Left renal cortex interstitium (tissue), 4 donors: ENCODE measurements at places on chromosomes 4 and X. TPM values are rescaled to one million over a fixed set of nuclear protein-coding genes. Genes with fewer than 3 reads are reported as not detected.

The PLS3 gene
- 263 TPM for polyA plus RNA-seq

The C4orf36 gene
- 1.8 TPM for polyA plus RNA-seq

The FHIP1A gene
- polyA plus RNA-seq, result 5.3 TPM

The PASD1 gene
- polyA plus RNA-seq, result not detected

The TENM3 gene
- polyA plus RNA-seq, result 14.6 TPM

The TMEM144 gene
- polyA plus RNA-seq, result 5.9 TPM

The BBS12 gene
- polyA plus RNA-seq, result 12.5 TPM

The TENT5D gene
- polyA plus RNA-seq, result 0.05 TPM

The SCARB2 gene
- polyA plus RNA-seq, result 141 TPM

The DCLK2 gene
- polyA plus RNA-seq, result 11.9 TPM

The GYG2 gene
- polyA plus RNA-seq, result 16.2 TPM

The CENPVL2 gene
- polyA plus RNA-seq, result 0.30 TPM

The HDAC8 gene
- 30.4 TPM for polyA plus RNA-seq

The VCX3B gene
- not detected for polyA plus RNA-seq

The KDR gene
- polyA plus RNA-seq, result 51.5 TPM

The MAGED4B gene
- polyA plus RNA-seq, result 87.5 TPM

The PUDP gene
- 21.8 TPM for polyA plus RNA-seq

The MTMR8 gene
- polyA plus RNA-seq, result 1.7 TPM

The FRMD7 gene
- 1.3 TPM for polyA plus RNA-seq

The GYPE gene
- 1.6 TPM for polyA plus RNA-seq

The C4orf51 gene
- polyA plus RNA-seq, result not detected

The ADAM29 gene
- 0.06 TPM for polyA plus RNA-seq

The CPLX1 gene
- polyA plus RNA-seq, result 2.2 TPM

The GRPR gene
- 0.30 TPM for polyA plus RNA-seq

The GPR143 gene
- 11.9 TPM for polyA plus RNA-seq

The RTL9 gene
- 0.30 TPM for polyA plus RNA-seq

The CCDC110 gene
- 3.8 TPM for polyA plus RNA-seq

The RASGEF1B gene
- polyA plus RNA-seq, result 12.7 TPM

The TAF1 gene
- 45.4 TPM for polyA plus RNA-seq

The DUSP21 gene
- not detected for polyA plus RNA-seq

The SORCS2 gene
- 3.7 TPM for polyA plus RNA-seq

The HSPA4L gene
- 7.4 TPM for polyA plus RNA-seq

The CFP gene
- polyA plus RNA-seq, result 1.6 TPM

The FABP2 gene
- 1.3 TPM for polyA plus RNA-seq

The PAGE4 gene
- 1.5 TPM for polyA plus RNA-seq

The FRMPD3 gene
- polyA plus RNA-seq, result 0.31 TPM

The STK26 gene
- polyA plus RNA-seq, result 8.6 TPM

The SGCB gene
- 50.9 TPM for polyA plus RNA-seq

The FRMPD4 gene
- polyA plus RNA-seq, result 0.17 TPM

The CCDC160 gene
- polyA plus RNA-seq, result 13.6 TPM
